ENCODE measurements at places on chromosomes 2 and 18. TPM values are rescaled to one million over a fixed set of nuclear protein-coding genes. Genes with fewer than 3 reads are reported as not detected.
A peak's percentile ranks its signal among the peaks of the same experiment; 100 is the strongest.

GRCh38 chr2:96498021-96498431, 7.1 kb downstream of the NEURL3 start:
- 0 out of 2 replicates have a peak, but pooled peaks cover 5% of the 10 kb centered on the region for H3K4me1 ChIP-seq
- DNase-seq = no peak

GRCh38 chr2:39914949-39915348, 135.9 kb upstream of the THUMPD2 start:
- no peak for DNase-seq
- H3K4me1 ChIP-seq = no peaks in the 10 kb centered on the region
- no peaks in the 10 kb centered on the region for H3K36me3 ChIP-seq
- no peak overlapping the region for H3K27ac ChIP-seq

DNA sequence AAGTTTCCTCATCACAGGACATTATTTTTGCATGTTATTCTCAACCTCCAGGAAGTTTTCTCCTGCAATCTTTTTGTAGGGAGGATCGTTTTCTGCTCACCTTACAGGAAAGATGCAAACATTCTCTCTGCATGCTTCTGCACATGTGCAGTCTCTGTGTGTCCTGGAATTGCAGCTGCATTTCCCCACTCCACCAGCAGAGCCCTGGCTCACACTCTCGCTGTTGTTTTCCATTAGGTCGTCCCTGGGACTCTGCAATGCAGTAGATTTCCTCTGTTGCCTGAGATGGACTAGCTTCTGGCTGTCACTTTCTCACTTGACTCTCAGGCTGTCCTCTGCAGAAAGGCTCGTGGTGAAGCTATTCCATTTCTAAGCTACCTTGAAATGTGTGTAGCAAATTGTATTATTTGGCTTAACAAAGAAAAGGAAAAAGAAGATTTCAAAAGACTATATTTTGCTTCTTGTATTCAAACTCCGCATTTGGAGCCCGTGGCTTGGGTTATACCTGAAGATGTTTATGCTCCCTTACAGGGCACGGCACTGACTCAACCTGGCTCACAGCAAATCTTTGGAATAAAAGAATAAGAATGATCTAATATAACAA, 346.7 kb downstream of the RAD51AP2 start:
- no peaks in the 10 kb centered on the region for H3K27me3 ChIP-seq
- H3K4me1 ChIP-seq = no peaks in the 10 kb centered on the region
- H3K36me3 ChIP-seq = no peaks in the 10 kb centered on the region
- no peak overlapping the region for H3K27ac ChIP-seq
- DNase-seq = peak; percentile 27
- H3K4me3 ChIP-seq = no peak overlapping the region

DNA sequence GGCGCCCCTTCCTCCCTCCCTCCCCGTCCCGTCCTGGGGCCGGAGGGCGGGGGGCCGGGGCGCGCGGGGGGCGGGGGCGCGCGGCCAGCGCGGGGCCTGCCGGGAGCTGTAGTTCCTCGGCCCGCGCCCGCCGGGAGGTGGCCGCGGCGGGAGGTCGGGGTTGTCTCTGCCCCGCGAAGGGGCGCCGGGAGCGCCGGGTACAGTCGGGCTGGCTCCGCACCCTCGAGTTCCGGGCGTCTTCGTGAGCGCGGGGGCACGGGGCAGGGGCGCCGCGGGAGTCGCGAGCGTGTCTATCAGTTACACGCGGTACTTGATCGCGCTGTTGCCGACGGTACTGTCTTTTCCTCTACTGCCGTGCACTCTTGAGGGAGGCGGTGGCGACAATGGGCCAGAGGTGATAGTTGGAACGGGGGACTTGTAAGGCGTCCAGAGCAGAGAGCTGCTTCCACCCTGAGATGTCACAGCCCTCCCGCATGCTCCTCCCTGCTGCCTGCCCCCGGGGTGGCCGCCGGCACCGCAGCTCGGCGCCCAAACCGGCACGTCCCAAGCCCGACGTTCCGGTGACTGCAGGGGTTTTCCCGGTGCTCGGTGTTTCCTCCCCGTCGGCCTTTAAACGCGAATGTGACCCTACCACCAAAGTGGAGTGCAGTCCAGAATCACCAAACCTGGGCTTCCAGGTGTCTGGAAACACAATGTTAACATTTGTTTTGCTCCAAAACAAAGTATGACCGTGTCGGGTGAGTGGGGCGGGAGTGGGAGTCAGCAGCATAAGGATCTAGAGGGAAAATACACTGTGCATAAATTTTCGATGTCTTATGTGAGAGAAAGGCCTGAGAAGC, at the start of gene PRKD3:
TSS of gene PRKD3 (minus strand) at position 48 of the 839 bp plus-strand sequence. CDS start 8,309 bp downstream, outside the sequence.
- H3K36me3 ChIP-seq = no peaks in the 10 kb centered on the region
- H3K4me3 ChIP-seq = peak within 1 kb of the TSS; percentile 89
- peaks cover 2% of the 10 kb centered on the region for H3K4me1 ChIP-seq

DNA sequence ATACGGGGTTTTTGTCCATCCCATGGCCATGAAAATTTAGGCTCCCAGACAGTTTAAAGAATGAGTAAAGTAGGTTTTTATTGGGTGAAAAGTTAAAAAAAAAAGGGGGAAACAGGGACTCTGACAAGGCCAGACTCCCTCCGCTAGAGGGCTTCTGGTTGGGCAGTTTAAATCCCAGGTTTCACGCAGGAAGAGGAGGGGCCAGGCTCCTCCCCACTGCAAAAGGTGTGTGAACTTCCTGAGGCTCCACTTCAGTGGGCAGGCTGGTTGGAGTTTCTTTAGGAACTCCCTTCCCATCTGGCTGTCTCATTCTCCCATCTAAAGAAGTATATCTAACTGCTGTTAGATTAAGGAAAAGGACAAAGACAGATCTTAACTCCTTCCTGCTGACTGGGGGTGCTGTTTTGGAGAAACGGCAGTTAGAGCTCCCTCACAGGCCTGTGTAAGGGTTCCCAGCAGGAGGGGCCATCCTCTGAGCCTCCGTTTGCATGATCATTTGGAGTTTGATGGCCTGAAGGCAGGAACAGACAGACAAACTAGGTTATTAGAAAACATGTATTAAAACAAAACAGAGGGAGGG, 1160.7 kb downstream of the CNTNAP5 start:
- H3K4me3 ChIP-seq = no peak overlapping the region
- no peaks in the 10 kb centered on the region for H3K4me1 ChIP-seq
- no peak overlapping the region for H3K27ac ChIP-seq
- H3K27me3 ChIP-seq = no peaks in the 10 kb centered on the region

GRCh38 chr2:23636426-23636825, 251.4 kb downstream of the KLHL29 start:
- no peak for DNase-seq
- H3K4me3 ChIP-seq = no peak overlapping the region
- no peak overlapping the region for H3K27ac ChIP-seq
- no peaks in the 10 kb centered on the region for H3K4me1 ChIP-seq
- H3K36me3 ChIP-seq = no peaks in the 10 kb centered on the region
- no peaks in the 10 kb centered on the region for H3K27me3 ChIP-seq

- H3K36me3 ChIP-seq = no peaks in the 10 kb centered on the region
- H3K4me1 ChIP-seq = no peaks in the 10 kb centered on the region
- no peaks in the 10 kb centered on the region for H3K27me3 ChIP-seq
- no peak overlapping the region for H3K4me3 ChIP-seq
Observed at GRCh38 chr2:156476850-156477206, 40.6 kb downstream of the GPD2 start.

GRCh38 chr2:68719912-68720311, 14.7 kb upstream of the ARHGAP25 start:
- H3K4me1 ChIP-seq = no peaks in the 10 kb centered on the region
- no peaks in the 10 kb centered on the region for H3K36me3 ChIP-seq
- no peaks in the 10 kb centered on the region for H3K27me3 ChIP-seq
- DNase-seq = no peak

GRCh38 chr18:76602191-76602590, 107.1 kb upstream of the ZNF516 start:
- DNase-seq = no peak
- H3K4me1 ChIP-seq = no peaks in the 10 kb centered on the region
- H3K36me3 ChIP-seq = no peaks in the 10 kb centered on the region
- H3K27me3 ChIP-seq = no peaks in the 10 kb centered on the region
- H3K4me3 ChIP-seq = no peak overlapping the region

Gene TNFRSF11A
- polyA plus RNA-seq = 8.1 TPM

Gene MAIP1
- 20.3 TPM for polyA plus RNA-seq

Gene C2orf81
- polyA plus RNA-seq = 2.4 TPM

Gene LIPT1
- 8.0 TPM for polyA plus RNA-seq

Gene ATP8B1
- polyA plus RNA-seq = 1.1 TPM
